ENCODE measurements at places on chromosomes 13 and 19.

- no peak for DNase-seq
These were observed 49.5 kb upstream of the PCDH17 start for GRCh38 chr13:57582032-57582431.

DNA sequence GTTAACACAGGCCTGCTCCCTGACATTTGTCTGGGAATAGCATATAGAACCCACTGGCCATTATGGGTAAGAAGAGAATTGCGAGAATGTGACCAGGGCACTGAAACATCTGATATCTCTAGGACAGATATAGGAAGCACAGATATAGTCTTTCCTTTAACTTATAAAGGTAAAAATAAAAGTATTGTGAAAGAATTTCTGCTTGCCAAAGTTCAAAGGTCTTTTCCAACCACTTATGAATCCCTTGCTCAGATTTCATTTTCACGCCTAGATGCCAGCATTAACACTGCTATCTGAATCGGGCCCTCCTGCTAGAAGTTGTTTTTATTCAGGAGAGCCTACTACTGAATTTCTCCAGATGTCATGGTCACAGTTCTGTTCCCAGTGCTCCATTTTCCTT, 27.7 kb downstream of the BBC3 start:
- no peak for DNase-seq

GRCh38 chr13:21757763-21758162, 86.9 kb downstream of the FGF9 start:
- DNase-seq, result no peak

- DNase-seq, result no peak
These were observed 79.5 kb upstream of the ZNF835 start for GRCh38 chr19:56751078-56751489.

DNA sequence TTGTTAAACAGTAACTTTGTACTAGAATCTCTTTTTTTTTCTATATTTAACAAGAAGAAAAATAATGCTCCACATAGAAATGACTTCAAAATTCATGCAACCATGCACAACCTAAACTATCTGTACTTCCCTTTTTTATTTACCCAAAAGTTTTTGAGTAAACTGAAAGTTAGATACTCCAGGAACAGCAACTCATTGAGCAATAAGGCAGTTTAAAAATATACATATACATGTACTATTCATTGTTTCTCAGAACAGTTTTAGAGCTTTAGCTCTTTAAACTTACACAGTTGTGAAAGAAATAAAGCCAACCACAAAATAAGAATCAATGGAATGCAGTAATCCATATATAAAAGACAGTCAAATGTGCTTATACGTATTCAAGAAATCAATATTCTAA, 39.2 kb downstream of the MTMR6 start:
- DNase-seq, result no peak

- no peak for DNase-seq
These were observed 116.7 kb downstream of the SOX1 start for GRCh38 chr13:112183532-112184090.

GRCh38 chr19:20926796-20927195, 3.7 kb downstream of the ZNF85 start:
- no peak for DNase-seq

DNA sequence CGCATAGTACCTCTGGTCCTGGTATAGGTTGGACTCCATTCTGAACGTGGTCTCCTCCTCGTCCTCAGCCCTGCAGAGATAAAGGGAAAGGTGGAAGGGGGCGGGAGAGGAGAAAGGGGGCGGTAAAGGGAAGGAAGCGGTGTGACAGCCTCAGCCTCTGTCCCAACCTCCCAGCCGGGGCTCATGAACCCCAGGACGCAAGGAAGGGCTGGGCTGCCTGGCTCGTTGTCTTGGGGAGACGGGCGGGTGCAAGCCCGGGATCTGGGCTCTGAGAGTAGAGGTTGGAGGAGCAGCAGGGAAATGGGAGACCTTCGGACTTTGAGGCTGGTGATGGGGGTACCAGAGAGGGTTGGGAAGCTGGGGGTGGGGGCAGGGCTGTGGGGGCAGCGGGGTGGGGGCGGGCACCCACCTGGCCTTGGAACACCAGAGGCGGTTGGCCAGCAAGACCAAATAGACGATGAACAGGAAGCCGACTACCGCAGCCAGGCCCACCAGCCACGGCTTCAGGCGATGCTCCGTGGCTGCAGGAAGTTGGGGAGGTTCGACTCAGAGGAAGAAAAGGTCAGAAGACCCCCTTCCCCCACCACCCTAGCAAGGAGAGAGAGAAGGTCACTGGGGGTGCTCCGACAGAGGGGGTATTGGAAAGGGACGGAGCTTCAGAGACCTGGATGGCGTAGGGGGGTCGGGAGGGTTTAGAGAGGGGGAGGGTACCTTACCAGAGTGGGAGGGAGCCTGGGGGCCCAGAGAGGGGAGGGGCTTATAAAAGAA, 1.7 kb downstream of the SMIM24 start:
- DNase-seq, result no peak

DNA sequence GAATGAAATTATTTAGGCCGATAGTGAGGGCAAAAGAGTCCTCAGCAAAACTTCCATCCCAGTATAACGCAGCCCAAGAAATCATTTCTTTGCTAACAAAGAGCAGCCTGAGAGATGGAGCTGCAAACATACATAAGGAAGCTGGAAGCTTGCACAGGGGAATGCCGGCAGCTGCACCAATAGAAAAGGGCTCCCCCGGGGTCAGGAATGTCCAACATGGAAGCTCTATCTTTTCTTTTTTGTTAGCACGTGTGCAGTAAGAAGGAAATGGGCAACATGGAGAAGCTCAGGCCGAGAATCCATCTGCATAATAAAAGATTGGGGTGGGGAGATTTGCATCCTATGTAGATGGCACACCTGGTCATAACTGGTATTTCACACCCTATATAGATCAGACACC, 1363.5 kb upstream of the PCDH20 start:
- no peak for DNase-seq

GRCh38 chr13:48029859-48030258, 7.7 kb upstream of the NUDT15 start:
- DNase-seq, result no peak

- DNase-seq, result no peak
These were observed 18.8 kb upstream of the SLC25A30 start for GRCh38 chr13:45436953-45437352.

GRCh38 chr19:33086955-33087354, 6.0 kb downstream of the GPATCH1 start:
- DNase-seq, result no peak

GRCh38 chr19:38076337-38076736, 147.7 kb downstream of the DPF1 start:
- no peak for DNase-seq

- DNase-seq, result peak; percentile 86
These were observed at the start of the genes PRDX2 and THSD8 for GRCh38 chr19:12801466-12802266. TSS of gene PRDX2 (minus strand) at chr19:12801800. CDS start at chr19:12801261, 539 bp downstream. TSS of gene THSD8 (plus strand) at chr19:12802069. CDS start at chr19:12802072, 3 bp downstream.

DNA sequence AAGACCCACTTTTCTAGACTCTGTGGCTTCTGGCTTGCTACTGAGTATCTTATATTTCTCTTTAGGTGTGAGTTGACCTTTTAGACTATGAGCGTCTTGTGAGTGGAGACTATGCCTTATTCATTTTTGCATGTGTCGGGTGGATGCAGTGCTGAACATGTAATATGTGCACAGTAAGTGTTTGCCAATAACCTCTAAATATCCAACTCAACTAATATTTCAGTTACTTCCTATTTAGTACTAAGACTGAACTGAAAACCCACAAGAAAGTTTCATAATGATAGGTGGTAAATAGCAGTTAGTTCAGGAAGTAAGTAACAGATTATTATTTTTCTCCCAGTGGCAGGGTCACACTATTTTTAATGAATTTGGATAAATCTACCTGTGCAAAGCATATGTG, 269.3 kb downstream of the KCNRG start:
- no peak for DNase-seq

- DNase-seq, result no peak
These were observed 955.4 kb downstream of the EFNB2 start for GRCh38 chr13:105579821-105580710.

DNA sequence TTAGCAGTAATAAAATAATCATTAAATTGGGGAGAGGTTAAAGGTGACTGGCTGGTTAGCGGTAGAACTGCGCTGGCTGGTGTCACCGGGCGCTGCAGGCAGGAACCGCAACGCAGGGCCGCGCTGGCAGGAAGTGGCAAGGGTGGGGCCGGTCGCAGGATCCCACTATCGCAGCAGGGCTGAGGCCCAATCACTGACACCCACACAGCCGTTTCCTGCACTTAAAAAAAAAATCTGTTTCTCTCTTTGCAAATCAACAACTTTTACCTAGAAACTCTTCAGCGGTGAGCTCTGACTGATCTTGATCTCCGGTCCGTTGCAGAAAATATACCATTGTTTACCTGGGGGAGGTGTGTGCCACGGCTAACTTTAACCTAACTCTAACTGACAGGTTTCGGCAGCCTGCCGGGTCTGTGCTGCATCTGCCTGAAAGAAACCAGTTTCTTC, 46.9 kb downstream of the KLF2 start:
- DNase-seq, result peak; percentile 69

GRCh38 chr13:20570517-20570916, 3.6 kb downstream of the IFT88 start:
- no peak for DNase-seq
